Right ventricle myocardium inferior (tissue), 1 donor: ENCODE measurements at places on chromosomes 12 and 14. TPM values are rescaled to one million over a fixed set of nuclear protein-coding genes. Genes with fewer than 3 reads are reported as not detected.

- no peak for DNase-seq
These were observed 139.6 kb downstream of the HMGA2 start for GRCh38 chr12:65963862-65964240.

DNA sequence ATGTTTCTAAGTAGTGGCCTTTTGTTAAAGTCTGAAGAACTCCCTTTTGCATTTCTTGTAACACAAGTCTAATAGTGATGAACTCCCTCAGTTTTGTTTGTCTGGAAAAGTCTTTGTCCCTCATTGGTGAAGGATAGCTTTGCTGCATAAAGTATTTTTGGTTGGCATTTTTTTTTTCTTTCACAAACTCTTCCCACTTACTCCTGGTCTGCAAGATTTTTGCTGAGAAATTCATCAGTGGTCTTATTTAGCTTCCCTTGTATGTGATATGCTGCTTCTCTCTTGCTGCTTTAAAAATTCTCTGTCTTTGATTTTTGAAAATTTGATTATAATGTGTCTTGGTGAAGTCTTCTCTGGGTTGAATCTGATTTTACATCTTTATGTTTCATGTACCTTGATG is 22.7 kb downstream of the TRMT5 start:
- DNase-seq, result no peak

DNA sequence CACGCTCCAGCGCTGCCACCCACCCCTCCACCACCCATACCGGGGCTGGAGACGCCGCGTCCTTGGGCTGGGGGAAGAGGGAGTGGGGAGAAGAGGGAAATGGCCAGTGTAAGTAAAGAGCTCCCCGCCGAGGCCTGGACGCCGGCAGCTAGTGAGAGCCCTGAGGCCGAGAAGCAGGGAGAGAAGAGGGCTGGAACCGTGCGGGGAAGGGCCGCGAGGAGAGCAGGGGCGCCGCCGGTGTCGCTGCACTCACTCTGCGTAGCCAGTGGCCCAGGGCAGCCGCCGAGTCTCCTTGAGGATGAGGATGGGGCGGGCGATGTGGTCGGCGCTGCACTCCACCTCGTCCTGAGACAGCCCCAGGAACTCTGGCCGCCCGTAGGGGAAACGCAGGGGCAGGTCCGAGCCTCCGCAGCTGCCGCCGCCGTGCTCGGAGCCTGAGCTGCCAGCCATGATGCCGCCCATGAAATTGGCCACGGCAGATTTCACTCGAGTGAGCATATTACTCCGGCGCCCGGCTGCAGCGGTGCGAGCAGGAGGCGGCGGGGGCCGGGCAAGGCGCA is 631 bp downstream of the PPM1H start:
- DNase-seq, result peak; percentile 83

- DNase-seq, result no peak
These were observed 234.3 kb upstream of the DIO2 start for GRCh38 chr14:80445605-80446004.

- no peak for DNase-seq
These were observed 173.4 kb upstream of the KITLG start for GRCh38 chr12:88753707-88754106.

GRCh38 chr14:102939820-102940561 is 17.5 kb downstream of the AMN start:
- DNase-seq, result no peak

GRCh38 chr14:85883966-85884365 is 354.0 kb downstream of the FLRT2 start:
- DNase-seq, result no peak

- no peak for DNase-seq
These were observed 81.8 kb downstream of the PRIMA1 start for GRCh38 chr14:93706360-93706955.

DNA sequence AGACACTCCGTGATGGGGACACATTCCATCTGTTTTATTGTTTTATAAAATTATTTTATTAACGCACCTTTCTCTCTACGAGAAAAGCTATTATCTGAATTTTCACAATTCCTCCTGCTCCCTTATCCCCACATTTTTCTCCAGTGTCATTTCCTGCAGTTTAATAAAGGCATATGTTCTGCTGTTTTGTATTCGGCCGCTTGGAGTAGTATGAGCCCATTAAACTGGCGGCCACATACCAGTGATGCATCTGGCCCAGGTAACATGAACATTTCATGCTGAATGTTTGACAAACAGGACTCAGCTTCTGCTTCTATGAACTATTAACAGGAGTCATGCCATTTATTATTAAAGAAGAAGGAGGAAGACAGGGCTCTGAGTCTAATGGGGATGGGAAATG is 511.0 kb downstream of the TMEM121 start:
- no peak for DNase-seq

- no peak for DNase-seq
These were observed 46.9 kb upstream of the DYNC1H1 start for GRCh38 chr14:101917413-101918017.

The INHBC gene
- not detected for total RNA-seq

The HVCN1 gene
- 11.8 TPM for total RNA-seq

The KRT73 gene
- total RNA-seq, result not detected

The KCNC2 gene
- total RNA-seq, result not detected

The EMC9 gene
- 14.6 TPM for total RNA-seq

The E2F7 gene
- 0.14 TPM for total RNA-seq

The AICDA gene
- 0.08 TPM for total RNA-seq

The CIROP gene
- not detected for total RNA-seq
